Mesothelial cell of epicardium (in vitro differentiated cells): ENCODE measurements at places on chromosomes 12 and 14. TPM values are rescaled to one million over a fixed set of nuclear protein-coding genes. Genes with fewer than 3 reads are reported as not detected.

Gene FGF6
- total RNA-seq: not detected in 3 replicates

Gene RPL6
- 1,628 to 1,718 TPM (median 1,717 TPM) in 3 replicates for total RNA-seq

- DNase-seq: no peak
Measured at GRCh38 chr14:81434230-81434629, 34.1 kb upstream of the STON2 start.

DNA sequence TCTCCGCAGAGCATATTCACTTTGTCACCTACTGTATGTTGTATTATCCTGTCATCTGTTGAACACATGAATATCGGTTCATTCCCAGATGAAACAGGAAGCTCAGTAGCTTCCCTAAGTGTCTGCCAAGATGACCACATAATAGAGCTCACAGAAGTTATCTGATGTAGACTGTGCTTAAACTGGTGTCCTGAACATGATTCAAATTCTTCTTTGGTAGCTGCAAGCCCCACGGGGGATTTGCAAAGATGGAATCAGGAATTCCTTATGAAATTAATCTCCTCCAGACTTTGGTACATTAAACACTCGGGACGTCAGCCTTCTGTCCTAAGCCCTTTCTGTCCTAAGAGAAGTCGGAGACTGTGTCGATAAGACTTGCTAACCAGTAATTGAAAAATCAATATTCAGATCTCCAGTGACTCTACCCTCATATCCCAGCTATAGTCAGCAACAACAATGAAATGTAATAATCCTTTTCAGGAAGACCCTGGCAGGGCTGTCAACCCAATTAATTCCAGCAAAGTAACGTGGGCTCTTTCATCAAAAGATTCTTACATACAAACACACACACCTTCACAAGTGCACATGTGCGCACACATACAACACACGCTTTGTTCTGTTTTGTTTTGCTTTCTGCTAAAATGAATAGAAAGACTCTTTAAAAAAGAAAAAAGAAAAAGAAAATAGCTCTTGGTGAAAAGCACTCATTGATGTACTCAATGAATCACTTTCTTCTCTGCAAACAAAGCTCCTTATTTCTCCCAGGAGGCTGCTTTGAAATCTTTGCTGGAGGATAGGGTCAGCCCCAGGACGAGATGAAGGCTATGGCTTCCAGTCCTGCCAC, 127.2 kb downstream of the RIMBP2 start:
- no peak for DNase-seq

GRCh38 chr12:27101290-27101689, 18.9 kb upstream of the C12orf71 start:
- DNase-seq: no peak

DNA sequence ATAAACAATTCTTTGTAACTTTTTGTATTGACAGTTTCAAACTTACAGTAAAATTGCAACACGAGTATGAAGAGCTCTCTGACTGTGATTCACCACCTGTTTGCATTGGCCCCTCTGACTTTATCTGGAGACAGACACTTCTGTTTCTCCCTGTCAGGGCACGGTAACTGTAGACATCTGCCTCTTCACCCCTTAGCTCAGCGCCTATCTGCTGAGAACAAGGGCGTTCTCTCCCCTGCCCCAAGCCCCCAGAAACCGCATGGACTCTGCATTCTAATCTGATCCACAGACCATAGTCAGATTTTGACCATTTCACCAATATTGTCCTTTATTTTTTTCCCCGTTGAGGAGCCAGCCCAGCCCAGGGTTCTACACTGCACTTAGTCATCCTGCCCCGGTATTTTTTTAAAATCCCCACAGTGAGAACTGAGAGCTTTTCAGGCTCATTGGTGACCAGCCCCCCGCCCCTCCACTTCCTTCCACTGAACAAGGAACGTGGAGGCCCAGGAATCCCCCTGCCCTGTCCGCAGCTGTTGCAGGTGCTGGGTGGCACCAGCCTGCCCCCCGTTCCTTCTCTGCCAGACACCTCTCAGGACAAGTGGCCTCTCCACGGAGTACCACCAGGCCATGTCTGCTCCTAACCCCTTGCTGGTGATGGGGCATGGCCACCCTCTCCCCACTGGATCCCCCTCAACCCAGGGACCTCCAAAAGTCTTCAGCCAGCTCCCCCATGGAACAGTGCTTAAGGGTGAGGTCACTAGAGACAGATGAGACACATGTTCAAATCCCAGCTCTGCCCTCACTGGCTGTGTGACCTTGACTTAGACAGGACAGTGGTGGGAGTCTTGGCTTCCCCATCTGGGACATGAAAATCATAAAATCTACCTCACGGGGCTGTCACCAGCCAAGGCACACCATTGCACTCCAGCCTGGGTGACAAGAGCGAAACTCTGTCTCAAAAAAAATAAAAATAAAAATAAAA, 11.2 kb downstream of the RHOF start:
- no peak for DNase-seq

DNA sequence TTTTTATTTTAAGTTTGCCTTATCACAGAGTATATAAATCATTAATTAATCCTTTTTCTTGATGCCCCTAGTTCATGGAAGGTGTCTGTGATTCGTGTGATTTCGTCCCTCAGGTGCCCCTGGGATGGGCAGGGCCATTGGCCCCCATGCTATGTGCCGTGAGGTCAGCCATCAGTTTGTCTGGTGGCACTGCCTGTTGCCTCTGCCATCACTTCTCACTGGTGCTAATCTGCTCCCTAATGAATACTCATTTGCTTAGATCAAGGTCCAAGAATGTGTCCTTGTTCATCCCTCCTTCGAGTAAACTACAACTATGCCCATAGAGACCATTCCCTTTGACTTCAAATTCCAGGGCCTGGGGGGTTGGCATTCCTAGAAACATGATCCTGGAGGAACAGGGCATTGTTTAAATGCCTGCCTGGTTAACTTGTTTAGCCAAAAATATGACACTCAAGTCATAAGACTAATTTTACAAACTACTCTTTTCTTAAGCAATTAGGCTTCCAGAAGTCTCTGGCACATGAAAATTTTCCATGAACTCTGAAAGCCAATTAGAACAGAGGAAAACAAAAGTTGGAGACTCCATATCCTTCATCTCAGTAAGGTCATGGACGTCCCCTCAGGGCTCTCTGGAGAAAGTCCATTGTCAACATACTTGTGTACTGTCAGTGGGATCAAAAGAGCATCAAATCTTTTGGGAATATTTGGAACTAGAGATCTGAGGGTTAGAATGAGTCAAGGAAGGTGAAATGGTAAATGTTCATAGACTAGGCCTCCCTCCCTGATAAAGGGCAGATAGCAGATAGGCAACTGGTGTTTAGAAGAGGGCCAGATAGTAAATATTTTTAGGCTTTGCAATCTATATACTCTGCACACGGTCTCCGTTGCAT, 90.9 kb upstream of the PLXNC1 start:
- no peak for DNase-seq

Gene KRT81
- 0.16 TPM in 1 of 3 replicates, not detected in the others for total RNA-seq

- DNase-seq: no peak
Measured at GRCh38 chr14:24334431-24335291, at the start of gene ADCY4. Gene ADCY4 (minus strand): TSS chr14:24335071. CDS start chr14:24334652, 419 bp downstream.

Gene TXNRD1
- total RNA-seq: 74.7 to 84.6 TPM (median 76.1 TPM) in 3 replicates

GRCh38 chr12:94988471-94988870, 15.0 kb downstream of the NDUFA12 start:
- DNase-seq: no peak

DNA sequence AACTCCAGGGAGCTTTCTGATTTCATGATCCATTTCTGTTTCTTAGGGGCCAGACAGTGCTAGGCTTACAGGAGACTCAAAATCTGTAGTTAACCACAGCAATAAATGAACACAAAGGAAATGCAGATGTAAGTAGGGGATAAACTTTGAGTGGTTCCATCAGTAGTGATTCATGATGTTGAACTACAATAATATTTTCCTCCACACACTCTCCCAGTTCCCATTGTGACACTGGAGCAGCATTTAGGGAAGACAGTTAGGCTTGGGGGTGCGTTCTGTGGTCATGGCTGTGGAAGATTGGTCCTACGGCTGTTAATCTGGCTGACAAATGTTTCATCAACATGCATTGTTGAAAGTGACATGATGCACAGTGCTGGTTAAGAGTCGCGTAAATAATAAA, 66.9 kb downstream of the HMGA2 start:
- no peak for DNase-seq

DNA sequence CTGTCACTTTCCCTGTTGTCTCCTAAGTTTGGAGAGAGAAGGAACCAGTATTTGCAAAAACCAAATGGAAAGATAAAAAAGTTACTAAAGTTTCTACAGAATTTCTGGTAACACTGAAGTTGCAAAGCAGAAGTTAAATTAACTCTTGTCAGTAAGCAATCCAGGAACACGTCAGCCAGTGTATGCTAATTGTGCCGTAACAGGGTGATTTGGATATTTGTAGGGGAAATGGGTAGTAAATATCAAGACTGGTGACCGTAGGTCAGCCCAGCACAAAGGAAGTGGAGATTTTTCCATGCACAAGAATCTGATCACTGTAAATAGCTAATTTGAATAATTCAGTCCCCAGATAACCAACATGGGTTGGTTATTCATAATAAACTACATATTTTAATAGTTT, 2.3 kb downstream of the CDKN1B start:
- no peak for DNase-seq

Gene KTN1
- 148 to 157 TPM (median 153 TPM) in 3 replicates for total RNA-seq

GRCh38 chr14:52015411-52016030, 26.2 kb downstream of the RTRAF start:
- no peak for DNase-seq

- no peak for DNase-seq
Measured at GRCh38 chr14:56358851-56359614, 220.6 kb upstream of the TMEM260 start.

GRCh38 chr12:1593174-1594005, 991 bp downstream of the FBXL14 start:
- DNase-seq: no peak

Gene FSCB
- not detected in 3 replicates for total RNA-seq

- no peak for DNase-seq
Measured at GRCh38 chr12:68538726-68539614, 71.7 kb upstream of the RAP1B start.

DNA sequence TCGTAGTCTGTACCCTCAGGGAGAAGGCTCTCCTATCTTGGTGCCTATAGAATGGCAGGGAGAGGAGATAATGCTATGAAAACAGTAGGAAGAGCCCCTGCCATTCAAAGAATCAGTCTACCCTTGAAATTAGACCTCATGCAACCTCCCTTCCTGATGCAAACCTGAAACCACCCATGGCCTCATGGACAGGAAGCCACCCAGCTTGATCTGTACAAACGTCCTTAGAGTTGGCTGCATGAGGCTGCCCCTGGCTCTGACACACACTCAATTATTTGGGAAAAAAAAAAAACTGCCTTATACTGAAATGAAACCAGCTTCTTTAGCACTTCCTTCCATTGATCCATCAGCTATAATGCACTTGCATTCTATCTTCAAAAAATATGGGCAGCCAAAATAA, 116.6 kb upstream of the BCL2L14 start:
- DNase-seq: no peak

DNA sequence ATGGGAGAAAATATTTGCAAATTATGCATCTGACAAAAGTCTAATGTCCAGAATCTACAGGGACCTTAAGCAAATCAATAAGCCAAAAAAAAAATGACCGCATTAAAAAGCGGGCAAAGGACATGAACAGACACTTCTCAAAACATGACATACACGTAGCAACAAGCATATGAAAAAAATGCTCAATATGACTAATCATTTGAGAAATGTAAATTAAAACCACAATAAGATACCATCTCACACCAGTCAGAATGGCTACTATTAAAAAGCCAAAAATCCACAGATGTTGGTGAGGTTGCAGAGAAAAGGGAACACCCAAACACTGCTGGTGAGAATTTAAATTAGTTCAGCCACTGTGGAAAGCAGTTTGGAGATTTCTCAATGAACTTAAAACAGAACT, 16.1 kb downstream of the PAWR start:
- DNase-seq: no peak

- DNase-seq: no peak
Measured at GRCh38 chr12:40993158-40993557, 195.0 kb upstream of the PDZRN4 start.

DNA sequence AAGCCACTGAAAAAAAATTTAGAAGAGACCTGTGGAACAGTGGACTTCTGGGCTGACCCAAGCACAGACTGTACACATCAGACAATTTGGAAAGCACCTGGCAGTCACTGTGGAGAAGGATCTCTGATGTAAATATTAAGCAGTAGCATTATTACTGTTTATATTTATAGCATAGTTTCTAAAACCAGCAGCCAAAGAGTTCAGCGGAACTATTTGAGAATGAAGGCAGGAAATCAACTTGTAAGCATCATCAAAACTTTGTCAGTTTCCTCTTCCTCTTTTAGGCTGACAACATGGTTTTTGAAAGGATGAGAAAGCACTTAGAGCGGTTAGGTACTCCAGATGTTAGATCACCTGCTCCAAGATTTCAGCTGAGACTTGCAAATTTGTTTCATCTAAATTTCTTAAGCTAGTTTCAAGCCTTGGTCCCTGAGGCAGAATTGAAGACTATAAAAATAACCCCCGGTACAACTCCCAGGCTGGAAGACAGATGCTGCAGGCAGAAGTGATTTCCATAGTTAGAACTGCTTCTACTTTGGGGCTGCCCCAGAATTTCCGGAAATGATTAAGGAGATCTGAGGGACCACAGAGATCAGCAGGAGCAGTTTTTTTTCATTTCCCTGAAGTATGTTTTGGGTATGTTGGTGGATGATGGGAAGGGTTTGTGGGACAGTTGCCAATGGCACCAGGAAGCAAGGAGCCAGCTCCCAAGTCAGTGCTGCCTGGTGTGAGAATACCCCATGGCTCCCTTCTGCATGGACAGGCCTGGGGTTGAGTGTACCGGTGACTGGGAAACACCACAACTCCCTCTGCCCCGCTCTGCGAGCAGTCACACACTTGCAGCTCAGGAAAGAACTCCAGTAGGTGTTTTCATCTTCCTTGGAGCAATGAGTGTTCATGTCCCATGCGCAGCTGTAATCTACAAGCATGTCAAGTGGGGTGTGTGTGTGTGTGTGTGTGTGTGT, 354.5 kb downstream of the NUAK1 start:
- no peak for DNase-seq

GRCh38 chr12:75479963-75480461, 543 bp upstream of the GLIPR1 start:
- DNase-seq: no peak

DNA sequence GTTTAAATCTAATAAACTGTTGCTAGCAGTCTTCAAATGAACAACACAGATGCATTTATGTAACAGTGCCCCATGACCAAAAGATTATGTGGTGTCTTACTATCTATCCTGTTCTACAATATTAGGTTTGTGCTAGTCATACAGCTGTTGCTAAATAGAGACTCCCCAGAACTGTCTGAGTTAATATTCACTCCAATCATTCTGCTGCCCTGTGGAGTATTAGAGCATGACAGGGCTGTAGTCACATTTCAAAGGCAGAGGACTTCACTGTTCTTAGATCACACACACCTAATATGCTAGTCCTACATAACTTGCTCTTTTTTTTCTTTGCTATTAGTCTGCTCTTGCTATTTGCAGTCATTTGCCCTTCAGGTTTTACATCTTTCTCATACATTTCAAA, 157.6 kb upstream of the MDGA2 start:
- no peak for DNase-seq

GRCh38 chr12:114263056-114263805, 142.7 kb downstream of the TBX5 start:
- no peak for DNase-seq
